ENCODE measurements at places on chromosomes 4 and X.

- DNase-seq, result no peak
Observed at GRCh38 chr4:185232370-185232769, 23.0 kb downstream of the SNX25 start.

DNA sequence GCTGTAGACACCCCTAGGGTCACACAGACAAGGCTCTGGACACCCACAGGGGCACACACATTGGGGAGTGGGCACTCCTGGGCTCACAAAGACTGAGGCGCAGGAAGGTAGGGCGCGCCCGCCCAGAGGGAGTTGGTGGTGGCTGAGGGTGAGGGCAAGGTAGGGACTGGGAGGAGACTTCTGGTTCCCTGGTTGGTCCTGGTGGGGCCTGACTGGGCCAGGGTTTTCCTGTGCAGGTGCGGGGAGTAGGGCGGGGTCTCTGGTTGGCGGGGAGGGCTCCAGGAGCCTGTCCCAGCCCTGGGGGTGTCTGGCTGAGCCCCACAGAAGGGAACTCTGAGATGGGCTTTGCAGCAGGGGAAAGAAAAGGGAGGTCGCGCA is 6.7 kb upstream of the WAS start:
- no peak for DNase-seq

DNA sequence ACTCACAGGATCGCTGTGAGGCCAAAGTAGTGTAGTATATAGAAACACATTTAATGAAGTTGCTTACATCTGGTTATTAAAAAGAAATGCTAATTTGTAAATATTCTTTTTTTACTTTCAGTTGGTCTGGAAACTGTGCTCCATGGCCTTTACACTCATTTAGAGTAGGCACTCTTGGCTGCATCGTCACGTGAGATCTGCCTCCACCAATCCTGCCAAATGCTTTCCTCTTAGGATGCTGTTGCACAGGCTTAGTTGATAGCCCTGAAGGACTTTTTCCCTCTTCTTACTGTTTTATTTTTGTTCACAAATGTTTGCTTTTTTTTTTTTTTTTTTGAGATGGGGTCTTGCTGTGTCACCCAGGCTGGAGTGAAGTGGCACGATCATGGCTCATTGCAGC is 6.3 kb downstream of the CPE start:
- DNase-seq, result no peak

DNA sequence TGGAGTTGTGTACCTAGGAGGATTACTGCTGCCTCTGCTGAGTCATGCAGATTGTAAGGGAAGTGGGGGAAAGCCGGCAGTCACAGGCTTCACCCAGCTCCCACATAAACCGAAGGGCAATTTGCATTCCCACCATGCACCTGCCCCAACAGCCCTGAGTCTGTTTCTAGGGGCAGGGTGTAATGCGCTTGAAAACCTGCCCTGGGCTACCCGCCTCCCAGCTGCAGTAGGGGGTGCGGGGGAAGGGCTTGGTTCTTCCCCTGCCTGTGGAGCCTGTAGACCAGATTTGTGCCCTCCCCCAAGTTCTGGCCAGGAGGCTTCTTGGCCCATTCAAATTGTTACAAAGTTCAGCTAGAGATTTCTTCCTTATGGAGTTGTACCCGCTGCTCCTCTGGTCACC is 269.2 kb upstream of the DDX53 start:
- no peak for DNase-seq

GRCh38 chr4:7043284-7044136 is at the start of gene TADA2B:
Gene TADA2B, plus strand, starts transcription at chr4:7043372. Its CDS starts 208 bp downstream, at chr4:7043580.
- peak; percentile 62 for DNase-seq

DNA sequence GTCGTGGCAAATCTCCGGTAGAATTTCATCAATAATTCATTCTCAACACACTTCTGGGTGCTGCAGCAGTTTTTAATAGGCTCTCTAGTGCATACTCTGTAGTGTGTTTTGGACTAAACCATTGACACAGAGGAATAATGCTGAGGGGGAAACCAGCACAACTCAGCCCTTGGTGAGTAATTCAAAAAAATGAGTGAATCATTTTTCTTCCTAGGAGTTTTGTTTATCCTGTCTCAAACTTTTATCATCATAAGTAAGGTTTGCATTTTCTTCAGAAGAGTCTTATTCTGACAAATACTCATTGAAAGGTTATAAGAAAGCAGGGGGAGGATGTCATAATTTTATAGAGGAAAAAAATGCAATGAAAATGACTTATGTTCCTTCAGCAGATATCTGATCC is 2542.7 kb downstream of the PCDH7 start:
- DNase-seq, result no peak

DNA sequence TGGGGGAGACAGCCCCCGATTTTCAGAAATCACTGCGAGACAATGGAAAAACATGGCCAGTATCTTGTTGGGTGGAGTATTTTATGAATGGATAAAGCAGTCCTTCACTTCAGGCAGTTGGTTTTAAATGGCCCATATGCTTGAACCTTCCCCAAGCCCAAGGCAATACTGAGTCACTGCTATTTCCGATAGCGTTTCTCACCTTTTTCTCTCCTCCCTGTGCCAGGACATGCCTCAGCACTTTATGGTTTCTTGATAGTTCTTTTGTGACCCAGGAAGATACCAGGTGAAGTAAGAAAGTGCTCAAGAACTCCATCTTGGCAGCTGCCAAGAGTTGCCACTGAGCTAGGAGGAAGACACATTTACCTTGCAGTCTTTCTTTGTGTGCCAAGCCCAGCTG is 26.8 kb upstream of the ESX1 start:
- DNase-seq, result no peak

DNA sequence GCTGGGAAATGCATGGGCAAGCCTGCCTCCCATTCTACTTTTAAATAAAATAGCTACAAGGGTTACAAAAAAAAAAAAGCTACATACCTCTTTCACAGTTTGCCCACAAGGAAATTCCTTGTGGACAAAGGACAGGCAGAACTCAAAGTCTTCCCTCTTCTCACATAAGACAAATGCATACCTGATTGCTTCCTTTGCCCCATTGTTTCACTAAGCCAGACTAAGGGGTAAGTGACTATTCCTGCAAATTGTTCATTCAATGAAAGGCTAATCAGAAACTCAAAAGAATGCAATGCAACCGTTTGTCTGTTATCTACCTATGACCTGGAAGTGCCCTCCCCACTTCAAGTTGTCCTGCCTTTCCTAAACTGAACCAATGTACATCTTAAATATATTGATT is 780.6 kb downstream of the FAM133A start:
- no peak for DNase-seq

DNA sequence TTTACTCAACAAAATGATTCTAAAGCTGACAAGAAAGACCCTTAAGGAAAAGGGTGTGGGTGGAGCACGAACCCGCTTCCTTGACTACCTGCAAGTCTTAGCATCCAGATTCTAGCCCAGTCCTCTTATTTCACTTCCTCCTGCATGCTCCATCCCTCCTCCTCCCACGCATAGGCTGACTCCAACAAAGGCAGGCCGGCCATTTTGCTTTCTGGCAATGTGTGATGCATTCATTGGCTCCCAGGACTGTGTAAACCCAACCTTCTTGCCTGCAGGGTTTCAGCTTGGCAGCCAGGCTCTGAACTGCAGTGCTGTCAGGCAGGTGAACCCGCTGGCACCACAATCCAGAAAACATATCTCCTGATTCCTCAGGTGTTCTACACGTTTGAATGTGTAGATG is 39.3 kb downstream of the RTL9 start:
- no peak for DNase-seq

GRCh38 chr4:98480535-98480934 is 177.9 kb downstream of the TSPAN5 start:
- DNase-seq, result no peak

DNA sequence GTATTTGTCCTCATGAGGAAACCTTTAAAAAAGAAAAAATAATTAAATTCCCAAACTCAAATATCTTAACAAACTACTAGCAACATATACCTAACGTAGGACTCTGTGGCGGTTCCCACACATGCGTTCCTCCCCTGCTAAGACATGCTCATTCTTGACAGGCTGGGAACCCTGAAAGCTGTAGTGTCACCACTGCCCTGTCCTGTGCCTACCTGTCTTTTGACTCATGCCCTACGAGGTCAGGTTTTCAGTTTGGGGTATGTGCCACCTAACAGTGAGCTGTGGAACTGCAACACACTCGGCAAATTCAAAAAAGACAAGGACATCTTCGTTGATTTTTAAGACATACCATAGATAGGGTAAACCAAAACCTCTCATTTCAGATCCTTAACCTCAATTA is 17.8 kb downstream of the IDS start:
- DNase-seq, result no peak

DNA sequence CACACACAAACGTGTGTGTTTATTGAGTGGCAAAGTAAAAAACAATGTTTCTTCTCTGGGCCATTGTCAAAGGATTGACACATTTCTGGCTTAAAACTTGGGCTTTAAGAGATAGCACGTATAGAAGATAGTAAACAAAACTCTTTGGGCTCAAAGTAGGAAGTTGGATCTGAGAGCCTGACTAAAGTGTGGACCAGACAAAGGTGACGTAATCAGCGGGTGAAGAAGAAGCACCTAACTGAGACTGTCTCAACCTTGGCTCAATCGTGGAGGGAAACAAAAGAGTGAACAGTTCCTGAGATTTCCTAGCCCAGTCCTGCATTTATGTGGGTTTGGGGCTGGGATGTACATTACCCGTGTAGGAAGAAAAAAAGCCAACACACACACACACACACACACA is 13.7 kb downstream of the PFKFB1 start:
- no peak for DNase-seq

- no peak for DNase-seq
Observed at GRCh38 chr4:170307182-170307581, 217.4 kb upstream of the AADAT start.

DNA sequence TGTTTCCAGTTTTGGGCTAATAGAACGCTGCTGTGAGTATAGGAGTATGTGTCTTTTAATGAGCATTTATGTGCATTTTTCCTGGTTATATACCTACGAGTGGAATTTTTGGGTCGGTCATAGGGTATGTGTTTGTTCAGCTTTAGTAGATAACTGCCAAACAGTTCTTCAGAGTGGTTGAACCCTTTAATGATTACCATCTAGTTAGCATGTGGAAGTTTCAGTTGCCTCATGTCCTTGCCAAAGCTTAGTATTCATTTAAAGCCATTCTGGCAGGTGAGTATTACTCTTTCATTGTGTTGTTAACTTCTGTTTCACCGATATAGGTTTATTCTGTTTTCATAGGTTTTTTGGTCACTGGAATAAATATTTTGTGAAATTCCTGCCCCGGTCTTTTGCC is 229.1 kb downstream of the ARHGAP10 start:
- no peak for DNase-seq

DNA sequence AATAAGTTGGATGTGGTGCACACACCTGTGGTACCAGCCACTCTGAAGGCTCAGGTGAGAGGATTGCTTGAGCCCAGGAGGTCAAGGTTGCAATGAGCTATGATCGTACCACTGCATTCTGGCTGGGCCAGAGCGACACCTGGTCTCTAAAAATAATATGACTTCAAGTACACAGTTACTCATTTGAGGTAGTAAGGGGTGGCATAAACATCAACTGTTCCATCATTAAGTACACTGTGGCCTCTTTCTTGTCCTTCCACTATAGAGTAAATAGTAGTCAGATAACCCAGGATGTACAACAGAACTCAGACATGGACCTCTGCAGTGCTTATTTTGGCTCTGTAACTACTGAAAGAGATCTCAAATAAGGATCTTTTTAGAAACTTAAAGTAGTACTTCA is 10.6 kb downstream of the FAM9B start:
- DNase-seq, result no peak
